PC-3 (cell line): ENCODE measurements at places on chromosomes 11 and 22. TPM values are rescaled to one million over a fixed set of nuclear protein-coding genes. Genes with fewer than 3 reads are reported as not detected.
A peak's percentile ranks its signal among the peaks of the same experiment; 100 is the strongest.

NTM gene
- not detected in 2 replicates for total RNA-seq

C22orf31 gene
- not detected in 2 replicates for total RNA-seq

C11orf91 gene
- 1.0 TPM in 1 of 2 replicates, not detected in the other for total RNA-seq

GRCh38 chr22:48886604-48887393 is 940.9 kb downstream of the BRD1 start:
- no peak for DNase-seq

DNA sequence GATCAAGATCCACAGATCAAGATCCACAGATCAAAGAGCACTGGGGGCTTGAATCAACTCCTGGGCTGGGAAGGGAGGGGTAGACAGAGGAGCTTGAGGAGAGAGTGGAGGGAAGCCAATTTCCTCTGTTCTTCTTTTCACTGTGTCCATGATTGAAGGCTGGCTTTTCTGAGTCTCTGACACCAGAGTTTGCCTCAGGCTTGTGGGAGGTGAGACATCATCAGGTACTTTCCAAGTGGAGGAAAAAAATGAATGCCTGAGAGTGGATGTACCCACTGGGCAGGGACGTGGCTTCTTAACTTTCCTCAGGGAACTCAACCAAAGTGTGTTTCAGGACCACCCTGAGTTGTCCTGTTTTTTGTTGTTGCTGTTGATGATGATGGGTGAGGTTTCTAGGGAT is 11.0 kb upstream of the HEPHL1 start:
- peak; percentile 33 for DNase-seq

DNA sequence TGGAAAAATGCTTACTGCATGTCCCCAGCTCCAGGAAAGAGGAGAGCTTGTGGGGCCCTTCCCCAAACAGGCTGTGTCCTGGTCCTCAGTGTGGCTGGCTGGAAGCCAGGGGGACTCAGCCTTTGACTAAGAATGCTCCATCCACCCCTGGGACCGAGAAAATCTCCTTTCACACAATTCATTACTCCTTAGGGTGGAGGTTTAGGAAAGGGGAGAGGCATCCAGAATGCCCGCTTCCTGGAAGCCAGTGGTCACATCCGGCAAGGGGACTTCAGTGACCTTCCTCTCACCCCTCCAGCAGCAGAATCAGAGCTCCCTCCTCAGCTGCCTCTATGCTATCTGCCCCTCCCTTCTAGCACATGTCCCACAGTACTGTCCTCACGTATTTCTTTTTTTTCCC is 21.9 kb downstream of the ATG16L2 start:
- peak; percentile 1 for DNase-seq

DNA sequence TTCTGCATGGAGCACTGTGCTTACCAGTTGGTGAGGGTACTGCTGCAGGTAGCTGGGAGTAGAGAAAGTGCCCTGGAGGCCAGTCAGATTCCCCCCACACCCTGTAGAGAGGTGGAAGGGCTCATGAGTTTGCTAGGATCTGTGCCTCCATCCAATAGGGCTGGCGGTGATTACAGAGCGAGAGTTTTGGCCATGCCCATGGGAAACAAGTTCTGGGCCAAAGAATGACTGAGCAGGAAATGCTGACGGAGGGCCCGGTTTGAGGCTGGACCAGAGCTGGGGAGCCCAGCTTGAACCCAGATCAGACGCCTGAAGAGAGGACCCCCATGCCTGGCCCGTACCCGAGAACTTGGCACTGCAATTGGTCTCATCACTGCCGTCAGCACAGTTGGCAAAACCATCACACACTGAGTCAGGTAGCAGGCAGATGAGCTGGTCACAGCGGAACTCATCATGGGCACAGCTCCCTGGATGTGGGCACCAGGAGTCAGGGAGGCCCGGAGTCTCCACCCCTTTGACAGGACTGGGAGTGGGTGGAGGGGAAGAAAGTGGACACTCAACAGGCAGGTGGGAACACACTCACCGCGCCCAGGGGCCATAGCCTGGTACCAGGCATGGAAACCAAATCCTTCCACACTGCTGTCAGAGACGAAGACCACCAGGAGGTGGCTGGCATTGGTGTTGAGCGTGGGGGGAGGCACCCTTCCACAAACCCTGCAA is 2.1 kb downstream of the MFRP start:
- no peak for DNase-seq

DNA sequence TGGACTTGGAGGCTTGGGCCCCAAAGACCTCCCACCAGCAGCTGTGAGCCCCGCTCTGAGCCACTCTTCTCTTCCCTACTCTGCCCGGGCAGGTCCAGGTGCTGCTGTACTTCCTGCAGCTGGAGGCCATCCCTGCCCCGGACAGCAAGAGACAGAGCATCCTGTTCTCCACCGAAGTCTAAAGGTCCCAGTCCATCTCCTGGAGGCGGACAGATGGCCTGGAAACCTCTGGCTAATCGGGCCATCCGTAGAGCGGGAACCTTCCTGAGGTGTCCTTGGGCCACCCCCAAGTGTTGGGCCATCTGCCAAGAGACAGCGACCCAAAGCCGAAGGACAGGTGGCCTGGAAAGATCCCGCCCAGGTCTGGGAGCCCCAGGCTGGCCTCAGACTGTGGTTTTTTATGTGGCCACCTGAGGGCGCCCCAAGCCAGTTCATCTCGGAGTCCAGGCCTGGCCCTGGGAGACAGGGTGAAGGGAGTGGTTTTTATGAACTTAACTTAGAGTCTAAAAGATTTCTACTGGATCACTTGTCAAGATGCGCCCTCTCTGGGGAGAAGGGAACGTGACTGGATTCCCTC is 135.1 kb downstream of the BCR start:
- peak; percentile 35 for DNase-seq

- DNase-seq: peak; percentile 59
Measured at GRCh38 chr11:131109257-131109656, 193.0 kb upstream of the SNX19 start.
